ENCODE measurements at places on chromosomes 5 and 9. TPM values are rescaled to one million over a fixed set of nuclear protein-coding genes. Genes with fewer than 3 reads are reported as not detected.

GRCh38 chr9:137169896-137170358 is at the start of gene LRRC26:
Gene LRRC26, minus strand, starts transcription at chr9:137170051. Its CDS starts 108 bp downstream, at chr9:137169943.
- no peak for DNase-seq

DNA sequence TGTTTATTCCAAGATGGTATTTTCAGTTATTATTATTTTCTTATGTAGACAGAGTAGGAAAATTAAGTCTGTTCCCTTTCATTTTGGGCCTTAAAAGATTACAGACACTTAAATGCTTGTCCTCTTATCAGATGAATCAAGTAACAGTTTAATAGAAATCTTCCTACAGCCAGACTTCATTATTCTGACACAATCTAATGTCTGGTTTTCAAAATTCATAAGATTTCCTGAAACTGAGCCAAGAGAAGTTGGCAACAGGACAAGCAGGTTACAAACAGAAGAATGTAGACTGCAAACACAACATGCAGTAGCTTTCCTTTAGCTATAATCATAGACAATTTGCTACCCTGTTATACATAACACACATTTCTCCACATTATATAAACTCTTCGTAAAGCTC is 130.5 kb downstream of the FBXL17 start:
- DNase-seq, result no peak

DNA sequence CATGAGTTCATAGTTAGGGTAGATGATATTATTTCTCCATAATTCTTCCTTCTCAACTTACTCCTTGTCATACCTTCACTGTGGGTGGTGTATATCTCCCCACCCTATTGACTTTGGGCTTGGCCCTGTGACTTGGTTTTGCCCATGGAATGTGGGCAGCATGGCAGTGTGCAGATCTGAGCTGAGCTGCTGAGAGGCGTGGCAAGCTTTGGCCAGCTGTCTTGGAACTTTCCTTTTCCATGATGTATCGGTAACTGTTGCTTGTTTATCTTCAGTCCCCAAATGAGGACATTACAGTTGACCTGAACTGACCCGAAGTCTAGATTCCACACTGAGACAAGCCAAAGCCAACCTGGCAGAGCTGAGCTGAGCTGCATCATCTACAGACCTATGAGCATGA is 70.4 kb downstream of the RALGPS1 start:
- DNase-seq, result peak; percentile 10

Gene AGTPBP1
- 18.8 TPM for total RNA-seq

Gene SNX30
- 4.6 TPM for total RNA-seq

Gene PCDHGB6
- 4.6 TPM for total RNA-seq

- DNase-seq, result peak; percentile 55
Measured at GRCh38 chr9:38641985-38642864, 21.8 kb upstream of the ANKRD18A start.

- peak; percentile 35 for DNase-seq
Measured at GRCh38 chr9:128276574-128277270, 646 bp downstream of the SWI5 start.

DNA sequence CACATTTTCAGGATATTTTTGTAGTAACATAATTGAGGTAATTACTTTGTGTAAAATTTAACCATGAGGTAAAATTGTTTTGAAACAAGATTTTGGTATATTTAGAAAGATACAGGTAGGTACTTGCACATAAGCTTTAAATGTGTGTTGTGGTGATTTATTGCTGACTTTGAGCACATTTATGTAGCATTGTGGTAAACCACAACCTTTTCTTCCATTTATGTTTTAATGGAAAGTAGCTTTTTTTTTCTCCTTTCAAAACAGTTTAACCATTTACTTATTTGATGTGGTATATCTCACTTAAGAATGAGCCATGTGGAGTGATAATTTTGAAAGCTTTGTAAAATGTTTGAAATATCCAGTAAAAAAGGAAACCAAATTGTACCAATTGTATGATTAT is 35.6 kb downstream of the FCHO2 start:
- no peak for DNase-seq
